ENCODE measurements at places on chromosomes 5 and 9. TPM values are rescaled to one million over a fixed set of nuclear protein-coding genes. Genes with fewer than 3 reads are reported as not detected.

SHISAL2B gene
- not detected for total RNA-seq

PDCD1LG2 gene
- 0.15 TPM for total RNA-seq

GOLGA1 gene
- 23.2 TPM for total RNA-seq

TENT4A gene
- 17.1 TPM for total RNA-seq

DNA sequence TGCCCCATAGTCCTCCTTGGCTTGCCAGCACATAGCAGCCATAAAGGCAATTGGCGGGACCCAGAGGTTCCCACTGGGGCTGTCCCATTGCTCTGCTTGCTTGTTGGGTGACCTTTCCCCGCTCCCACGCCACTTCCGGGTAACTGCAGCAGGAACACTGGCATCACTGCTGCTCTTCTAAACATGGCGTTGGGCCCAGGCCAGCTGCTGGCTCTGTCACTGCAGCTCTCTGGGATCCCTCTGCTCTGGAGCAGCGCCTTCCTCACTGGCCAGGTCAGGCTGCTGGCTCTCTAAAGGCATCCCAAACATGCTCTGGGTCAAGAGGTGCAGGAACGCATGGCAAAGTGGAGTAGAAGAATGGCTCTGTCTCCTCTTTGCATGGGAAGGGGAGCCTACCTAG is 92.9 kb downstream of the DRD1 start:
- H3K27me3 ChIP-seq, result no peaks in the 10 kb centered on the region
- H3K27ac ChIP-seq, result no peak overlapping the region
- no peak for DNase-seq

All from colonic mucosa (tissue), 4 donors.